Stimulated activated CD8-positive, alpha-beta memory T cell treated with anti-CD3 and anti-CD28 coated beads, Interleukin-15, amount 100 ng/mL, for 24 hours (primary cell): ENCODE measurements at places on chromosomes 12 and 14.

DNA sequence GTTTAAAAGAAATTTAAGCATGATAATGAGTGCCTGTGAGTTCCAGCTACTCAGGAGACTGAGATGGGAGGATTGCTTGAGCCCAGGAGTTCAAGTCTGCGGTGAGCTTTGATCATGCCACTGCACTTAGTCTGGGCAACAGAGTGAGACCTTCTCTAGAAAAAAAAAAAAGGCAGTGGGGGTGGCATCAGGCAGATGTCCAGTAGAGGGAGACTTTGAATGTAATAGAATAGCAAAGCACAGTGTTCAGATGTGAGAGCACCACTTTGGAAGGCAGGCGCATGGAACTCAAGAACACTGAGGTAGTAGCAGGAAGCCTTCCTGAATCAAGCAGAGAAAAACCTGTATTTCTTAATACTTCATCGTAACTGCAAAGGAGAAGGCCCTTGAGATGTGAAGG lies 394.5 kb upstream of the GARIN6 start:
- no peak for DNase-seq

DNA sequence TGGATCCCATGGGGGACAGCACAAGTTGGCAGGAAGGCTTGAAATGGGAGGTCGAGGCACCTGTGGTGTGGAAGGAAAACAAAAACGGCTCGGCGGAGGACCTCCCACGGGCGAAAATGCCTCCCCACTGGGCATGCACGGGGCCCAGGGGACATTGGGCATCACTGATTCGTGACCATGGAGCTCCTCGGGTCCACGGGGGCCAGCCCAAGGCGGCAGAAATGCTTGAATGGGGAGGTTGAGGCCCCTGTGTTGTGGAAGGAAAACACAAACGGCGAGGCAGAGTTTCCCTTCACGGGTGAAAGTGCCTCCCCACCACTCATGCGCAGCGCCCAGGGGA lies 376.0 kb downstream of the ALG10 start:
- no peak for DNase-seq

DNA sequence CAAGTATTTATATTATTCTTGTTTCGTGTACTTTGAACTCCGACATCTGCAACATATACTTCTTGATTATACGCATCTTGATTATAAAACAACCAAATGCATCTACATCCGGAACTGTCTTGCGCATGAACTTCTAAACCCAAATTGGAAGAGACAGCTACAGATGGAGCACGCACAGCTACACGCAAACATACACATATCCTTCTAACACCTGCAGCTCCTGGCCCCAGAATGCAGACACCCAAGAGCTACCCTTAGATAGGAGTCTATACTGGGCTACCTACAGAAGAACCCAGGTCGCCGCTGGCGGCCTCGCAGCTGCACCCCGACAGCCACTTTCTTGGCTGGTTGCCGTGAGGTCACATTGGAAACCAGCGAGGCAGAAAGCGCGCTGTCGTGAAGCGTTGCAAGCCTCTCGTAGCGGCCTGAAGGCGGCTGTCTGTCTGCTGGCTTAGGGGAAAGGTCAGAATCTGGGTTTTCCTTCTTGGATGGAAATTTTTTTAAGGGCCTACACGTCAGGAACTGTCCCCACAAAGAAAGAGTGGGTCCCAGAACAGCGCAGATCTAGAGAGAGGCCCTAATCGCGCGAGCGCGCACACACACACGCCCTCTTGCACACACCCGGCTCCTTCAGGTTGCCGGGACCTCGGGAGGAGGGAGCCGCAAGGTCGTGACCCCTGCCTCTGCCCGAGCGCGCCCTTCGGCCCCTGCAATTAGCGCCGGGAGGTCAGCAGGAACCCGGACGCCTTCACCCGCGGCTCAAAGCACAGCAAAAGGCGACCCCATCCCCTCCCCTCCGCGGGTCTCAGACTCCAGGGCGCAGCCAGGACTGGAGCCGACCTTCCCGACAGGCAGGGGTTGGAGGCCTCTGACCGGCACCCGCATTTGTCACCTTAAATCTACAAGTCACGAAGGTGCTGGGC lies 17.0 kb downstream of the TBX3 start:
- DNase-seq: no peak

DNA sequence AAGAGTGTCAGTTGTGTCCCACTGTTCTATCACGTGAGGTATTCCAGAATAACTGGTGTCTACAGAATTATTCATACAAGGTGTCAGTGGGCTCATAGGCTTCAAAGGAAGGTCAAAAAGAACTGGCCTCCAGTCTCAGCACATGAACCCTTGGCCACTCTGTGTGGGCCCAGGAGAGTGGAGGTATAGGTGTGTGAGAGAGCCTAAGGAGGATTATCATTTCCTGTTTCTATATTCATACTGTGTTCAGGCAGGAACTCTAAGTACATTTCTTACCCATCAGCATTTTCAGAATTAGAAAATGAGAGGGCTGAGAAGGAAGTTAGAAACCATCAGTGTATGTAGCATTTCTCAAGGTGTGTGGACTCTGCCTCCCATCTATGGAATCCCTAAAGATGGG lies 87.0 kb downstream of the BTG1 start:
- no peak for DNase-seq

- no peak for DNase-seq
These were observed 73.4 kb upstream of the AVPR1A start for GRCh38 chr12:63224396-63224795.

DNA sequence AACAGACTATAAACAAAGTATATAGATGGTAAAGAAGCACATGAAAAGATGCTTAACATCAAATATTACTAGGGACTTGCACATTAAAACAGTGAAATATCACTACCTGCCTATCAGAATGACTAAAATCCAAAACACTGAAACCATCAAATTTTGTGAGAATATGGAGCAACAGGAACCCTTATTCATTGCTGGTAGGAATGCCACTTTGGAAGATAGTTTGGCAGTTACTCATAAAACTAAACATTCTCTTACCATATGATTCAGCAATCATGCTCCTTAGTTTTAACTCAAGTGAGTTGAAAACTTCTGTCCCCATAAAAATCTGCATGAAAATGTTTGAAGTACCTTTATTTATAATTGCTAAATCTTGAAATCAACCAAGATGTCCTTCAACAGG lies 297.6 kb downstream of the DAD1 start:
- no peak for DNase-seq

DNA sequence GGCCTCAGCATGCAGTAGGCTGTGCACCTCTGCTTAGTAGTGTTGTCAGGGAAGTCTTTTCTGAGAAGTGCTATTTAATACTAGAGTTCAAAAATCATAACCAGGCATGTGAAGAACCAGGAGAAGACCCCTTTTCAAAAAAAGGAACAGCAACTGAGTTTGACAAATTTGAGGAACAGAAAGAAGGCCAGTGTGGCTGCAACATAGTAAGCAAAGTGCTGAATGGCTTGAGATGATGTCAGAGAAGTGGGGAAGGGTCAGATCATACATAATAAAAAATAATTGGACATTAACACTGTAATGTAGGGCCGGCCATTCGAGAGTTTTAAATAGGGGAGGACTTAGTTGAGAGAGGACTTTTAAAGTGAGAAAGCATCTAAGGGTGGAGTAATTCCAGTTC lies 11.1 kb upstream of the CNTN1 start:
- no peak for DNase-seq

DNA sequence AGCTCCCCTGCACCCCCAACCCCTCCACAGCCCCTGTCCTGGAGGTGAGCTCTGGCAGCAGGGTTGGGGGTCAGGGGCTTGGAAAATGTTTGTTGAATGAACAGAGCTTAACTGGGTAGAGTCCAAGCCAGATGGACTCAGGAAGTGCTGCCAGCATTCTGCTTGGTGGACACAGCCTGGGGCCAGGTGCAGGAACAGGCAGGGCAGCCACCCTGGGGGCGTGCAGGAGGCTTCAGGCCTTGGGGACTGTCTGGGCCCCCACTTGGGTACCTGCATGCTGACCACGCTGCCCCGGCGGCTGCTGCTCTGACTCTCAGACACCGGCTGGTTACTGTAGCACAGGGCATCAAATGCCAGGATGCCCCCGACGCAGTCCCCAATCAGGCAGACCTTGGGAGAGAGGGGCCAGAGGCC lies 15.7 kb downstream of the ARL6IP4 start:
- no peak for DNase-seq

GRCh38 chr14:104596451-104596918 lies 8.1 kb downstream of the TMEM179 start:
- DNase-seq: no peak

GRCh38 chr12:95088379-95088778 lies 15.0 kb upstream of the NR2C1 start:
- DNase-seq: no peak

DNA sequence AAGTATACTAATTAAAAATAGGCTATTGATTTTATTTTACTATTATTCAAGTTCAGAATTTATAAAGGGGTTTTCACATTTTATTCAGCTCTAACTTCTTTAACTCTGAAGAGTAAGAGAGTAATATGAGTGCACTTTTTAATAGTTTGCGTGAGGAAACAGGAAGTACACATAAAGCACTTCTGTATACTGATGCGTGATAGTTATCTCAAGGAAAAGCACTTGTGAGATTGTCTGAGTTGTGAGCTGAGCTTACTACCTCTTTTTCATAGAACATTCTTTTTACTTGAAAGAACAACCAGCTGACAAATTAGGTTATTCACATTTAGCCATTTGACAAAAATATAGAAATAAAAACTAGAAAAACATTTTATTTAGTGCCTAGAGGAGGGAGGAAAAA lies 1.9 kb downstream of the RAD51AP1 start:
- no peak for DNase-seq

- no peak for DNase-seq
These were observed 42.5 kb upstream of the BEGAIN start for GRCh38 chr14:100629696-100630095.

DNA sequence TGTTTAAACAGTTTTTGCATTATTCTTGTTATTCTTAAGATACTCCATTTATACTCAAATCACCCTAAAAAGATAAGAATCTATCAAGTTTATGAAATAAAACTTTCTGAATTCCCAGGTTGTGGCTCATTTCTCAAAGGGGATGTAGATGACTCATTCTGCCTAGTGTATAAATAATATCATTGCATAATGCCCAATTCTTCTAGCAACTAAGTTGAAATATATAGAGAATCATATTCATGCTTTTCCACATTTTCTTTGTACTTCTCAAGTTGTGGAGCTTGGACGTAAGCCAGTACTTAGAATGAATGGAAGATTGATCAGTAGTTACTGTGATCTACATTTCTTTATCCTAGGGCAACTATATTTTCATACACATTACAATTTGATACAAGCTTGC lies 201.1 kb downstream of the PPFIA2 start:
- no peak for DNase-seq

GRCh38 chr14:59161561-59162175 lies 26.8 kb upstream of the DAAM1 start:
- no peak for DNase-seq
